ENCODE measurements at places on chromosomes 5 and 9.

GRCh38 chr9:129163753-129164152, 14.3 kb downstream of the IER5L start:
- DNase-seq = no peak

- DNase-seq = no peak
Measured at GRCh38 chr5:36365896-36366295, 64.2 kb upstream of the RANBP3L start.

DNA sequence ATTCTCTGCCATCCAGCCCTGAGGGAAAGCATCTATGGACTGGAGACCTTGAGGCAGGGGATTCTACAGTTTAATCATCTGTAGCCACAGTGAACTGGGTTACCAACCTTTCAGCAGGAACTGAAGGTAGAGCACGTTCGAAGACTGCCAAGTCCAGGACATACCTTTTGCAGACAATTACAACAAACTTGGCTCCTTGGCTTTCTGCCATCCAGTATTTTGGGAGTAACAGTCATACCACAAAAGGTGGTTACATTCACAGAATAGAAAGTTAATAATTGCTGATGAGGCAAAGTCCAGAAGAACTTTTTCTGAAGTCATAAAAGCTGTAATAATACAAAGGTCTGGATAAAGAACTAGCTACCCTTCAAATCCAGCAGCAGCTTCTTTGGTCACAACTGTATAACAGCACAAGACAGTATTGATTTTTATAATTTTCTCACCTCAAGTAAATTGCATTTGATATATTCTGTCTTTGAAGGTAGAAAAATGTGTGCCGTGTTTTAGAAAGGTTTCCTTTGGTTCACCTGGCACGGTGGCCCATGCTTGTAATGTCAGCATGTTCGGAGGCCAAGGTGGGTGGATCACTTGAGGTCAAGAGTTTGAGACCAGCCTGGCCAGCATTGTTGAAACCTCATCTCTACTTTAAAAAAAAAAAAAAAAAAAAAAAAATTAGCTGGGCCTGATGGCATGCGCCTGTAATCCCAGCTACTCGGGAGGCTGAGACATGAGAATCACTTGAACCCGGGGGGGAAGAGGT, 236.6 kb downstream of the NR3C1 start:
- DNase-seq = no peak

DNA sequence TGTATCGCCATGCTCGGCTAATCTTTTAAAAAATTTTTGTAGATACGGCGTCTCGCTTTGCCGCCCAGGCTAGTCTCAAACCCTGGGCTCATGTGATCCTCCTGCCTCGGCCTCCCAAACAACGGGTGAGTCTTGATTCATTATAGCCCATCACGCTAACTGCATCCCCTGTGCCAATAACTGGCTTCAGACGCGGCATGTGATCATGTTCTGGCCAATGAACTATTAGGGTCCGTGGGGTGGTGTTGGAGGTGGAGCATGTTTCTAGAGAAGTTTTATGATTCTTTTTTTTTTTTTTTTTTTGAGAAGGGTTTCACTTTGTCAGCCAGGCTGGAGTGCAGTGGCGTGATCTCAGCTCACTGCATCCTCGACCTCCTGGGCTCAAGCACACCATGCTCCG, 51.0 kb downstream of the FGF18 start:
- DNase-seq = no peak

DNA sequence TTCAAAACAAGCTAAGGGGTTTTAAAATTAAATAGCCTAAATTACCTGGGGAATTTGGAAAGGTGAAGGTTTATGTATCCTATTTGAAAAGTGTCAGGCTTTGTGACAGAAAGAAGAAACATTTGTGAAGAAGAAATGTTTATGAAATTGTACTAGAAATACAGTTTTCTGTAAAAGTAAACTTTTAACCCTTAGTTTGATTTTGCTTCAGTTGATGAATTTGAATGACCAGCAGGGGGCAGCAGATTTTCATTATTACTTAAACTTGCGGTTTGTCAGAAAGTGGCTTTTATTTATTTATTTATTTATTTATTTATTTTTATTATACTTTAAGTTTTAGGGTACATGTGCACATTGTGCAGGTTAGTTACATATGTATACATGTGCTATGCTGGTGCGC, 58.1 kb downstream of the NNT start:
- DNase-seq = no peak

DNA sequence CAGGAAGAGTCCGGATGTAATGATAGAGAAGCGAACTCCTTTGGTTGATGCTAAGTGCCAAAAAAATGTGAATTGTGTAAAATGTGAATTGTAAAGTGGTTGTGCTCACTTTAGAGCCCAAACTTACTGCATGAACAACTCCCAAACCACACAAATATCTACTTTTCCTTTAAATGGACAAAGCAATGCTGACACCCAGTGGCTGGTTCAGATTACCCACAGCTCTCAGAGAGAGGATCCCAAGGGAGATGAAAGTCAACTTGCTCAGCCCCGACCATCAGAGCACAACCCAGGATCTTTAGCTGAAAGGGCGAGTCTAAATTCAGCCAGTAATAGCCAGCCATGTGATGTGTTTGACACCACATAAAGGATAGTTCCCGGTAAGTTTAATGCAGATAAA, 133.7 kb downstream of the NMUR2 start:
- DNase-seq = no peak

GRCh38 chr9:31103836-31104235, 1280.6 kb upstream of the ACO1 start:
- no peak for DNase-seq

DNA sequence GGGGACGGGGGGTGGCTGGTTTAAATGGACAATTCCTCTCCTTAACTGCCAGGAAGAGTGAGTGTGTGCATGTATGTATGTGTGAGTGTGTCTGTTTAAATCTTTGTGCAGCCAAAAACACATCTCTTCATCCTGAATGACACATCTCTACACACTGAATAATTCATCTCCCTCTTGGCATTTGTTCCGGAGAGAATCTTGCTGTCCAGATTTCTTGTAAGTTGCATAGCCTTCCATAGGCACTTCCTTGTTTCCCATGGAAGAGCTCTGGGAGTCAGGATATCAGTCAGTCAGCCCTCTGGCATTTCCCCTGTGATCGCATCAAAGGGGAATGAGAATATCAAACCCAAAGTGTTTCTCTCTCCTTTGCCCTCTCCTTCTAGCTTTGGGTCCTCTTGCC, 74.7 kb downstream of the WWC1 start:
- DNase-seq = no peak

GRCh38 chr5:22852807-22853660, at the start of gene CDH12:
CDH12 (minus strand) TSS chr5:22853344.
- no peak for DNase-seq

DNA sequence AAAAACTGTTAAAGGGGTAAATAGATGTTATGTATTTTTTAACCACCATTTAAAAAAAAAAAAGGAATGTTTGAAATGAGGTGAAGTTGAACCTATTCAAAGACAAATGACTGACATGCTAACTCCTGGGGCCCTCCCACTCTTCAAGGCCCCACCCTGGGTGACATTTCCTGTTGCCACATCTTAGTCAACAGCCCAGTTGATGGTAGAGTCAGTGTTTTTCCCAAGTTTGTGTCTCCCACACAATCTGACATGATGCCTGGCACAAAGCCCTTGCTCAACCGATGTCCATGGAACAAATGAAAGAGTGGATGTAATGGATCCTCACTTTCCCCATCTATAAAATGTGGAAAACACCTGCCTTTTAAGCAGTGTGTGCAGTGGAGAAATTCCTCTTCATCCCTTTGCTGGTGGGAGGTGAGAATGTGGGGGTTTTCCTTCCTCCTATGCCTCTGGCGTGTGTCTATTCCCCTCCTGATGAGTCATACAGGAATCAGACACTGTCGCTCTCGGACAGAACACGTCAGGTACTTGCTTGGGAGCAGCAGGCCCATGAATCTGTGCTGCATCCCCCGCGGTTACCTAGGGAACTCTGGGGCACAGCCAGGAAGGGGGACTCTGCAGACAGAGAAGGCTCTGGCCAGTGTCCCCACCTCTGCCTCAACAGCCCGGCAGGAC, 13.7 kb upstream of the ADRA1B start:
- no peak for DNase-seq

GRCh38 chr5:95838556-95838955, 16.0 kb upstream of the GLRX start:
- DNase-seq = no peak

- peak; percentile 58 for DNase-seq
Measured at GRCh38 chr9:214648-215493, at the start of gene DOCK8. DOCK8 (plus strand) TSS chr9:214865; CDS start chr9:214977, 112 bp downstream.

DNA sequence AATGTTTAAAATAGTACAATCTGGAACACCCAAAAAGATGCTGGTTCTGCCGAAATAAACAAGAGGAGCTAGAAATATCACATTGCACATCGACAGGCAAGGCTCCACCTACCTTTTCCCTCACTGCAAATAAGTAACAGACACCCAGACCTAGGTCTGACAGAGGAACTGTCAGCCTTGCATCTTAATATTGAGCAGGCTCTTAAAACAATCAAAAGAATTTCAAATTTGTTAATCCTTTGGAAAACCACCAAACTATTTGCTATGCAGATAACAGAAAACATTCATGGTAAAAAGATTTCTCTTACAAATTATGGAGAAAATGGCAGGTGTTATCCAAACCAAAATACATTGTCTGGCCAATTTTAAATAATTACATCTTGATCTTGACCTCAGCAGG, 71.3 kb downstream of the FRMD3 start:
- no peak for DNase-seq

DNA sequence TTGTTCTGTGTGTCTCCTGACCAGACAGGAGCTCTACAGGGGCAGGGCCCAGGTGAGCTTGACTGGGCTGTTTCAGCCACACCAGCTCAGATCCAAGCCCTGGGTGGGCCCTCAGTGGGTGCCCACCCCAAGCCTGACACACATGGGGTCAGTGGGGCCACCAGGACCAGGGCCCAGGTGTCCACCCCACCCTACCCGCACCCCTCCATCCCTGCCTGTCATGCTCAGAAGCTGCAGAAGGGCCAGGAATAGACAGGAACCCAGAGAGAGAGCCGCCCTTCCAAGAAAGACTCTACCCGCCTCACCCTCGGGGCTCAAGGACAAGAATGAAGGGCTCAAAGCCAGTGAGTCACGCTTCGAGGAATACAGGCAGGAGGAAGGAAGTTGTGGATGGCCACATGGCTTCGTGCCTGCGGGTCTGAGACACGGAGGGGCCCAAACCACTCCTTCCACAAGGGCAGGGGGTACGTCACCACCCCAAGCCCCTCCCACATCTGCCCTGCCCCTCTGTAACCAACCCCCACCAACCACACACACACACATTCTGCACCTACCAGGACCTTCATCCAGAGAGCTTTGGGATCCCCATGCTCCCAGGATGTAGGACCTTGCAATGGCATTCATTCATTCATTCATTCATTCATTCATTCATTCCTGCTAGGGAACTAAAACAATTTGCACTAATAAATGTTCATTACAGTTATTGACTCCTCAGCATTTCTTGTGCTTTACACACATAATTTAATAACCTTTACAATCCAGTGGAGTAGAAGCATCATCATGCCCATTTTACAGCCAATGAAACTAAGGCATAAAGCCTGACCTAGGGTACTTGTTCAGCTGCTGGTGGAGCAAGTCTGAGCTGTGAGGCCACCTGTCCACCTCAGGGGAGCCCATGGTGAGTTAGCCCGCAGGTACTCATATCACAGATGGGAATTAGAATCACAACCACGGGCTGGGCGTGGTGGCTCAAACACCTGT, 55.9 kb upstream of the STXBP1 start:
- DNase-seq = peak; percentile 90

DNA sequence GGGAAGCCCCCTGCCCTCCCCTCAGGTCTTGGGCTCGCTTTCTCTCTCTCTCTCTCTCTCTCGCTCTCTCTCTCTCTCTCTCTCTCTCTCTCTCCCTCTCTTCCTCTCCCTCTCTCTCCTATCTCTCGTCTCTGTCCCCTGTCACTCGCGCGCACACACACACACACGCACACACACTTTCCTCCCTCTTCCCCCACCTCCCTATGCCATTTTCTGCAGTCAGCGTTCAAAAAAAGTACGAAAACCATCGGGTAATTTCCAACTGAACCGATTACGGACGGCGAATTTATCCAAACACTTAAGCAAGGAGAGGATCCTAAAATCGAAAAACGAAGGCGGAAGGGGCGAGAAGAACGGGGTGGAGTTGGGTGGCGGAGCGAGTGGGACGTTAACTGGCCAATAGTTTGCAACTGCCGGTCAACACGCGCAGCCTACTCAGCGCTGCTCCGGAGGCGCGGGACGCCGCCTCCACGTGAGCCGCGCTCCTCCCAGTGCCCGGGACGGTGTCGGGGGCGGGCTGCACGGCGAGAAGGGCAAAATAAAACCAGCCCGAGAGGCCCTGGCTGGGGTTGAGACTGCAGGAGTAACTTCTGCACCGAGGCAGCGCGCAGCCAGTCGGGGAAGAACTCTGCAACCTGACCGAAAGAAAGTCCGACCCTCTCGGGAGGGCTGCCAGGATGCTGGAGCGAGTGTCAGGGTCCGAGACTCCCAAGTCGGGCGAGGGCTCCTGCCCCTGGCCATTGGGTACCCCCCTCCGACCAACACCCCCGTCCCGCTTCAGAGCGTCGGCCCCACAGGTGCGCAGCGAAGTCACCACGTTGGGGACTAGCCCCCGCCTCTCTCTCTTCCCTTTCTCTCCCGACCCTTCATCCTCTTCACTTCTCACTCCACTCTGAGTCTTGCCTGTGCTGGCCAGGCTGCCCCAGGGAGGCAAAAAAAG, 24.9 kb upstream of the ELAVL2 start:
- no peak for DNase-seq

GRCh38 chr5:123855609-123856008, 343.6 kb downstream of the CSNK1G3 start:
- no peak for DNase-seq

DNA sequence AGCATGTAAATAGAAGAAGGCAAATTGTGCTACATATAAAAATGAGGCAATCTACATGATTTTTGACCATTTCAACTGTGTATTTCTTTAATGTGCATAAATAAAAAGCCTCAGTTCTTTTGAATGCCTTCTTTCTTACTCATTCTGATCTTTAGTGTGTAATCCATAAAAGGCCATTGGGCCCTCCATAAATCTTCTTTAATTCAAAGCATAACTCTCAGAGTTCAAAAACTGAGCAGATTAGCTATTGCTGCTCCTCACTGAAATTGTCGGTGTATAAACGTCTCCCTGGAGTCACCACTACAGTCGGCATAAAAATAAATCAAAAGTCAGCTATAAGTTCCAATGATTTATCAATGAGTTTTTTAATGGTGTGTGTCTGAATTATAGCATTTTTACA, 45.3 kb upstream of the ADAMTSL1 start:
- no peak for DNase-seq

- no peak for DNase-seq
Measured at GRCh38 chr9:74275872-74276508, 221.1 kb upstream of the RORB start.

DNA sequence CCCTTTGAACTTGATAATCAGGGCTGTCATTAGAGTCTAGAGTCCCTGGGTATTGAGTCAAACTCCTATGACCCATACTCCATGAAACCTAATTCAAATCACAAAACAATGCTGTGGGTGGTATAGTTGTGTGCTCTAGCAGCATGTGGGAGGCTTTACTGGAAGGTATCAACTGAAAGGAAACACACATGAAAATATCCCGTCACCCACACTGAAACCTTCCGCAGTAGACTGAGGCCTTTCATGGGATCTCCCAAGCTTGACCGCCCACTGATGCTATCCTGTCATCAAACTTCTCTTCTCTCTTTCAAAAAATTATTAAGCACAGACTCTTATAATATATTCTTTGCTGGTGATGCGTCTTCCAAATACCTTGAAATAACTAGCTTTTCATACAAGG, 569.1 kb upstream of the MEF2C start:
- no peak for DNase-seq
